ENCODE measurements at places on chromosomes 11 and 22.
A peak's percentile ranks its signal among the peaks of the same experiment; 100 is the strongest.

DNA sequence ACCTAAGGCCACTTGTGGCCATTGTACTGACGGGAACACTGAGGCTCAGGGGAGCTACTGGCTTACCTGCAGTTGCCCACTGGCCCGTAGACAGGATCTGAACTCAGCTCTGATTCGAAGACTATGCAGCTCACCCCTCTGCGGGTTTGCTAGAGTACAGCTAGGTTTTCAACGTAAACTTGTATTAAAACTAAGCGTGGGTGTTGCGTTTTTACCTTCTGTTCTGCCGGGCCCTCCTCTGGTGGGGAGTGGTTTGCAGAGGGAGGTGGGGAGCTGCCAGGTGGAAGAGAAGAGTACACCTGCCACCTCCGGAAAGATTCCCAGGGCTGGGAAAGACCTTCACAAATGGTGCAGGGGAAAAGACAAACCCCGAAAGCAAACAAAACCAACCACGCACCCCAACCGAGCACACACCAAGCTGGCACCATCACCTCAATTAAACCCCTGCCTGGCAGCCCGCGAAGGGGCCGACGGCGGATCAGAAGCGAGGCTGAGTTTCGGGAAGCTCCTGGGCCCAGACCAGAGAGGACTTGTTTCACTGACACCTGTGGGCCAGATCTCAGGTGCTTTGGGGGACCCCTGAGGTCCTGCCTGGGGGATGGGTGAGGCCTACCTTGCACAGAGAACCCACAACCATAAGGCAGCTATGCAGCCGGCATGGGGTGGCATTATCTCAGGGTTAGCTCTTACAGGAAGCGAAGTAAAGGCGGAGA, 37.7 kb downstream of the SHISAL1 start:
- DNase-seq, result no peak

DNA sequence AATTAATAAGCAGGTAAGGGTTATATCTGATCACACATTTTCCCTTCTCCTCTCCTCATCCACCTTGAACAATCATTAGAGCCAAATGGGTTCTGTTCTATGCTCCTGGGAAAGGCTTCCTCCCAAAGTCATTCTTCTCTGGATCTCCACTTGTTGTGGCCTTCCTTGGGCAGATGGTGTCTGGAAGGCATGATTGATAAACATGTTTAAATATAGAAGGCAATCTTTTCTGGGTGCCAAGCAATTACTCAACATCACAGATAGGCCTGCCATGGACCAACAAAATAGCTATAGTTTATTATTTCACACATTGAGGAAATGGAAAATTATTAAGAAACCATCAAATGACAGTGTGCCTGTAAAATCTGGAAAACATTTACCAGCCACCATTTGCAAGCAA, 73.5 kb downstream of the KCNA4 start:
- DNase-seq, result no peak

GRCh38 chr11:77512092-77512491, 38.2 kb upstream of the PAK1 start:
- no peak for DNase-seq

GRCh38 chr22:41222846-41223507, 17.8 kb downstream of the CHADL start:
- DNase-seq, result no peak

DNA sequence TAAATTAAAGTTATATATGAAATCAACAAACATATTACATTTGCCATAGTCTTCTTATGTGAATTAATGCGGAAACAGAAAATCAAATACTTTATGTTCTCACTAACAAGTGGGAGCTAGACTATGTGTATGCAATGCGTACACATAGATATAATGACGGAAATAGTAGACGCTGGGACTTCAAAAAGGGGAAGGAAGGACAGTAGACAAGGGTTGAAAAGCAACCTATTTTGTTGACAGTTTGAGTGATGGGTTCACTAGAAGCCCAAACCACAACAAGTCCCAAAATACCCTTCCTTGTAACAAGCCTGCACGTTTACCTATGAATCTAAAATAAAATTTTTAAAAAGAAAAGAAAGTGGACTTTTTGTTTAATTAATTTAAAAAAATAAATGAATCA, 430.8 kb upstream of the CNTN5 start:
- no peak for DNase-seq

DNA sequence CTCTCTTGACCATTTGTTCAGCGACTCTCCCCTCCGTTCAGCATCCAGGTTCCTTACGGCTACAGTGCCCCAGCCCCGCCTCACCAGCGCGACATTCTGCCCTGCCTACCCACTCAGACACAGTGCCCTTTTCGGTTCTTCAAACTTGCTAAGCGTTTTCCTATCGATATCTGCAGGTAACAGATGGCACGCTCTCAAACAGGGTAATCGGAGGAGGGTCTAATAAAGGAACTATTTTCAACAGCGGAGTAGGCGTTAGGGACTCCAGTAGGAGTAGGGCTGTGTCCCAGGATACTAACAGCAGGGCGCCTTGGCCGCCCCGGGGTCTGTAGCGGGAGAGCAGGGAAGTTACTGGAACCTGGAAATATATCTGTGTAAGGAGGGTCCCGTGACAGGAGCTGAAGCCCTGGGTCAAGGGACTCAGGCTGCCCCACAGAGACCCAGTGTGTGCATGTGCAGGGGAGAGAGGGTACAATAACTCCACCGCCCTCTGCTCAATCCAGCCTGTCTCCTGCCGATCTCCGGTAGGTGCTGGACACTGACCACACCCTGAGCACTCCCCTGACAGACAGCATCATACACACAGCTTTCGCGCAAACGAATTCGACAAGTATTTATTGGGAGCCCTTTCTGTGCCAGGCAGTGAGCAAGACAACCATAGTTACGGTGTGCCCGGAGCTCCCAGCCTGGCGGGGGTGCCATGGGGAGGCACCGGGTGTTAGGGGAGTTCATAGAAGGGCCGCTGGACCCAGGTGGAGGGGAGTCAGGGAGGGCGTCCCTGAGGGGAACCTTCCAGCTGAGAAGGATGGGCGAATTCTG, 2.1 kb downstream of the KLHL35 start:
- DNase-seq, result no peak

DNA sequence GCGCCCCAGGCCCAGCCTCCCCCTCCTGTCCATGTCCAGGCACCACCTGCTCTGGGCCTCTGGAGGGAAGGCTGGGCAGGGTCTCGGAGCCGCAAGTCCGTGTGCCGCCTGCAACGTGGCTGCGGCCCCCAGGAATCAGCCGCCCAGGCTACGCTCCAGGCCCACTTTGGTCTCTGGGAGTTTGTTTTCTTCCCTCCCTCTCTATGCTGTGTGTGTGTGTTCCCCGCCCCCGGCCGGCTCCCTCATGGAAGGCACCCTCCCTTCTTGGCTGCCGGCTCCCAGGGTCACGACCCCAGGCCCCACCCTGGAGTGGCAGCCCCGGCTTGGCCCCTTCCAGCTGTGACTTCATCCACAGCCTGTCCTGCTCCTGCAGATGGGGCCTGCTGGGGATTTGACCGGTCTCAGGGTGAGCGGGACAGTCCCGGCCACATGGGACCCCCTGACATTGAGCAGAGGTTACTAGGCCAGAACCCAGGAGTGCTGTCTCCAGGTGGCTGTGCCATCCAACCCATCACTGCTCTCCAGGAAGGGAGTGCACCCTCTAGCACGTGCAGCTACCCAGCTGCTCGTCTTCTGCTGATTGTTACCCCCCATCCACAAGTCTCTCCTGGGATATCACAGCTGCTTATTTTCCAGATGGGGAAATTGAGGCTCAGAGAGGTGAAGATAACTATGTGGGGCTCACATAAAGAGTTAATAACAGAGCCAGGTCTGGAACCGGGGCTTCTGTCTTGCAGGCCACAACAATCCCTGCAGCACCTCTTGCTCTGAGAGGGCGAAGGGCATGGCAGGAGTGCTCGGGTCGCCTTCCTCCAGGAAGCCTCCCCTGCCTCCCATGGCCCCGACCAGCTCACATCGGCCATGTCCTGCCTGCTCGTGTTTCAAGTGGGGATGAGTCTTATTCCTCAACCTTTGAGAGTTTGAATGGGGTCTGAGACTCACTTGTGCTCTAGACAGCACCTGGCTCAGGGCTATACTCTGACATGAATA, 2.8 kb upstream of the LIF start:
- DNase-seq, result no peak

GRCh38 chr22:29054251-29054767, 7.3 kb downstream of the C22orf31 start:
- peak; percentile 71 for DNase-seq

GRCh38 chr11:38163526-38163925, 1565.5 kb upstream of the RAG2 start:
- no peak for DNase-seq

GRCh38 chr11:128462189-128462588, 125.2 kb downstream of the ETS1 start:
- DNase-seq, result no peak

DNA sequence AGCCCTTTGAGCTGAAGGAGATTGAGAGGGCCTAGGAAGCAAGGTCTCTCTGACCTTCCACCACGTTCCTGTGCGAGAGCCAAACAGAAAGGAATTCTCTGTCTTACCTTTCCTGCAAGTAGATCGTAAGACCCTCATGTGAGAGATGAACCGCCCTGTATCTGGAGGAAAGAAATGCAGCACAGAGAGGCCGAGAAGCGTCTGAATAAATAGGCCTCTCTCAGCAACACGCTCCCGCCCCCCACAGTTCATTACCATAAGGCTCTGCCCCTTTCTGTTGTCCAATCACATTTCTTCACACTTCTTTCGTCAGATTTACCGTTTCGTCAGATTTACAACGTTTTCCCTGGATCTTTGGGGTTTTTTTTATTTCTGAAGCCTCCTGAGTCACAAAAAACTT, 90.3 kb downstream of the BLID start:
- DNase-seq, result no peak

GRCh38 chr11:43515090-43515489, 156.4 kb downstream of the TTC17 start:
- DNase-seq, result no peak

DNA sequence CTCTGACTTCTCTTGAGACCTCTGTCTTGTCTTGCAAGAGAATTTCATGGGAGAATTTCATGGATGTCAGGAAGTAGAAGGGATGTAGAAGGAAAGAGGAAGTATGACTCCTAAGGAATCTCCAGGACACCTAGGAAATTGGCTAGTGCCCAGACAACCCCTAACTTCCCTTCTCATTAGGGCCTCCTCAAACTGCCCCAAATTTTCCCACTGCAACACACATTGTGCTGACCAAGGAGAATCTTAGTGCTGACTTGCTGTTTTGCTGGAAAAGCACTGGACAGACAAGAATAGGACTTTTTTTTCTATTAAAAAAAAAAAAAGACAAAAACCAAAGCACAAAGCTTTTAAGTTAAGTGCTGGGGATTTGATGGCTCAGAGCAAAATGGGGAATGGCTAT, 236.1 kb upstream of the CADM1 start:
- no peak for DNase-seq

Data from myocyte (in vitro differentiated cells).